ENCODE measurements at places on chromosomes 11 and 22.
A peak's percentile ranks its signal among the peaks of the same experiment; 100 is the strongest.

GRCh38 chr11:70550456-70551195 lies 152.3 kb downstream of the CTTN start:
- no peak for DNase-seq

- DNase-seq: no peak
Measured at GRCh38 chr11:119025978-119026766, 4.5 kb downstream of the SLC37A4 start.

- no peak for DNase-seq
Measured at GRCh38 chr11:9231848-9232177, 33.3 kb downstream of the DENND5A start.

DNA sequence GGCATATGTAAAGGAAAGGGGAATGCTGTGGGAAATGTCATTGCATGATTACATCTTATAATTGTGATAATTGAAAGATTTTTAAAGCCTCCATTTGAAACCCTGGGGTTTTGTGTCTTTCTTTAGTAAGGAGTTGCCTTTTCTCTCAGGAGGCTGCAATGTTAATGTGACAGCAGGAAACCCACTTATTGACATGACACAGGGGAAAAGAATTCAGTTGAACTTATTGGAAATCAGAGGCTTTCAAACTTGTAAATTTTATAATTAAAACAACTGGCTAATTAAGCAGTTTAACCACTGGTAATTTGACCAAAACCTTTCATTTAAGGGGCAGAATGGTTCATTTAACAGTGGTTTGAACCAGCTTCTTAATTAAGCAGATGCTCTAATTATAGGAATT lies 31.2 kb downstream of the MRPL48 start:
- no peak for DNase-seq

DNA sequence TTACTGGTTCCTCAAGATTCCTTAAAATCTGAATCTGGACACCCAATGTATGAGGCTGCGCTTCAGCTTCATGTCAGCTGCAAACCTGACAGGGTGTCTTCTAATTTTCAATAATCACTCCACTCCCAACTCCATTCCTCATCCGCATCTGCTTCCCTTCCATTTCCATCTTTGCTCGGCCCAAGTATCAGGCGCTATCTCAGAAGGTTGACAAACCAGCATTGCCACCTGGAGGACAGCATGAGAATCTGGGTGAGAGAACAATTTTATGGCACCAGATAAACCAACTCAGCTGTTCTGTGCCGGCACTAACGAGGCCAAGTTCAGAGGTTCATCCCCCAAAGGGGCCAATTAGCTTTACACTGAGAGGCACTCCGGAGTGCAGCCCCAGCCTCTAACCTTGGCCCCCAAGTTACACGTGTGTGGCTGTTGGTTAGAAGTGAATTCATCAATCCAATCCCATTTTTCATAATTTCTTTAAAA lies 79.1 kb upstream of the LMO2 start:
- peak; percentile 12 for DNase-seq

DNA sequence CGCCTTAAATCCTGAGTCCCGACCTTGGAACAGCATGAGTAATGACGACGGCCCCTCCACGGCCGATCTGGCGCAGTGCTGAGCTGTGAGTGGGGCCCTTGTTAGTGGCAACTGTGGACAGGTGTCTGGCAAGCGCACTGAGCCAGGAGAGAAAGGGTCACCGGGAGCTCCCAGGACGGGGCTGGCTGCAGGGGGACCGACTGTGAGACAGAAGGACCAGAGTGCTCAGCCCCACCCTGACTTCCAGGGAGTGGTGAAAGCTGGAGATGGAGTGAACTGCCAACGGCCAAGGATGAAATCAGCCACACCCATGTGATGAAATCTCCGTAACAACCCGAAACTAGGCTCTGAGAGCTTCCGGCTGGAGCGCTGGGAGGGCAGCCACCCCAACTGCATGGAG lies 228.6 kb downstream of the BRD1 start:
- DNase-seq: no peak

GRCh38 chr11:99376463-99376862 lies 355.7 kb downstream of the CNTN5 start:
- DNase-seq: no peak

DNA sequence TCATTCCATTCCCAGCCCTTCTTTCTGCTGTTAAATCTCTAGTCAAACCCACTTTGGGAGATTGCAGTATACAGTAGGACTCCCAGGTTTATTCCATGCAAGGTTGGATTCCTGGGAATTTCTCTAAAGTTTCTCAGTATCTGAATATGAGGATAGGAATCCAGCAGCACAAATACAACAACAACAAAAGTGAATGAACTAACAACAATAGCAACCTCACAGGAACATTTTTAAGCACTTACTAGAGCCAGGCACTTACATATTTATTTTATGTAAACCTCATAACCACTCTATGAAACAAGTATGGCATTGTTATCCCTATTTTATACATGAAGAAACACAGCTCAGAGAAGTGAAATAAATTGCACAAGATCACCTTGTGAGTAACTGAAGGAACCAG lies 1.9 kb downstream of the MMP7 start:
- no peak for DNase-seq

DNA sequence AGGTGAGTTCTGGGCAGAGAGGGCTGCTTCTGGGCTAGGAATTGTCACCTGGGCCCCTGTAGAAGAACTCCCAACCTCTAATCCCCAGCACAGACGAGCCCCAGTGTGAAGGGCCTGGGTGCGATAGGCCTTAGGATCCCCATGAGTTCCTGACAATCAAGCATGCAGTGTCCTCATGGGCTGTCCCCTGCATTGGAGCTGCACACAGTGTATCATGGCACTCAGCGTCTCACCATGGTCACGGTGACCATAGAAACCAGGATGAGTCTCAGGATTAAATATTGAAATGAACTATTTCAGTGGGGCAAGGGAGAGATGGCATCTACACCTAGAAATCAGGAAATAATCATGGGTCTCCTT lies 292 bp downstream of the SCGB2A1 start:
- no peak for DNase-seq

DNA sequence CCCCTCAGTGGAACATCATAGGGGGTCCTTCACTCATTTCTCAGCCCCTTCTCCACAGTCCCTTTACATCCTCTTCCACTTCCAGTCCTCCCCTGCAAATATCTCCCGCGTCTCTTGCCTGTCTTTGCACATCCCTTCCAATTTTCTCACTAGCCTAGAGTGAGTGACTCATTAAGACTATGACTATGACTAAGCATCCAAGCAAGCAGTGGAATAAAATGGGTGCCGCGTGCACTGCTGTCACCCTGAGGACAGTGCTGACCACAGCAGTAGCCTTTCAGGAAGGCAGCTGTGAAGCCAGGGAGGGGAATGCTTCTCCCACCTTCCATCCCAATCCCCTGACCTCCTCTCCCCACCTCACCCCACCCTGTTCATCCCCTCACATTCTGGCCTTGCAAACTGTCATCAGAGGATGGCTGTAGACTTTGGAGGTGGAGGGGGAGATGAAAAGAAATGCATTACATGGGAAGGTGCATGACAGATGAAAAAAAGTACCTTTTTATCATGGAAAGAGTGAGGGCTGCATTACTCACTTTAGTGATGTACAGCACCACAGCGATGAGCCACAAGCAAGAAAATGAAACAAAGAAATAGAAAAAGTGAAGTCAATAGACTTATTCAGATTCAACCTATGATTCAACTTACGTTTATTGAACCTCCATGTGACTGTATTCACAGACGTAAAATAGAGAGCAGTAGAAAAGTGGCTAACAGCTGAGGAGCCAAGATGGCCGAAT lies 948.2 kb downstream of the NTM start:
- DNase-seq: no peak

- DNase-seq: peak; percentile 85
Measured at GRCh38 chr11:118051611-118052461, 25.0 kb upstream of the TMPRSS4 start.

- no peak for DNase-seq
Measured at GRCh38 chr11:102534261-102534872, 3.8 kb upstream of the MMP7 start.

DNA sequence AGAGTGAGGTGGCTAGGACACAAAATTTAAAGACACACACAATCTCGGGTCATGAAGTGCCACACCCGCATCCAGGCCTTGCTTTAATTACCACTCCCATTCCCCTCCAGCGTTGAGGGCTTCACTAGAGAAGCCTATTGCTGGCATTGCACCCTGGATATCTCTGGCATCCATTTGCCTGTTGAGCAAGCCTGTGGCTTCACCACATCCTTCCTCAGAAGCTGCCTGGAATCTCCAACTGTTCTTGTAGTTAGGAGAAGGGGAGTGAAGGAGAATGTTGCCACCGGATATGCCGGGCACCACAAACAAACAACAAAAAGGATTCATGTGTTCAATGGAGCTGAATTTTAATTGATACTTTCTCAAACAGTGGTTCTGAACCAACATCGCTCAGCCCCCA lies 34.4 kb upstream of the RCN1 start:
- DNase-seq: no peak

GRCh38 chr22:29032014-29032475 lies 29.6 kb downstream of the C22orf31 start:
- DNase-seq: no peak

GRCh38 chr11:93974759-93975158 lies 46.4 kb upstream of the HEPHL1 start:
- no peak for DNase-seq

DNA sequence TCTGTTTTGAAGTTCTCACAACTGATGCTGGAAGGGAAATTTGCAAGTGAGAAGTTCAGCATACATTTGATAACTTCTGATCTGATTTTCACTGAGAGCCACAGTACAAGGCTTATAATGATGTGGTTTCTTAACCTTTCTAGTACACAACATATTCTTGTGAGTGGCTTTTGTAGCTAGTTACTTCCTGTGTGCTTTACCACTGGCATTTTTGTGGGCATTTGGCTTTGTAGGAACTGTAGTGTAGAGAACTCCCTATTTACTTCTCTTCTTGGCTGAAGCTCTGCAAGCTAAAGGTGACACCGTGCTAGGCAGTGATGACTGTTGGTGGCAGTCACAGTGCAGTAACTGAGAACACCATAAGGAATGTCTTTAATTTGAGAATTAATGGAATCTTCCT lies 14.9 kb downstream of the USP47 start:
- peak; percentile 37 for DNase-seq

- DNase-seq: peak; percentile 67
Measured at GRCh38 chr11:28110108-28110820, 2.1 kb downstream of the METTL15 start.

- DNase-seq: no peak
Measured at GRCh38 chr11:43267856-43268580, 43.8 kb upstream of the API5 start.

DNA sequence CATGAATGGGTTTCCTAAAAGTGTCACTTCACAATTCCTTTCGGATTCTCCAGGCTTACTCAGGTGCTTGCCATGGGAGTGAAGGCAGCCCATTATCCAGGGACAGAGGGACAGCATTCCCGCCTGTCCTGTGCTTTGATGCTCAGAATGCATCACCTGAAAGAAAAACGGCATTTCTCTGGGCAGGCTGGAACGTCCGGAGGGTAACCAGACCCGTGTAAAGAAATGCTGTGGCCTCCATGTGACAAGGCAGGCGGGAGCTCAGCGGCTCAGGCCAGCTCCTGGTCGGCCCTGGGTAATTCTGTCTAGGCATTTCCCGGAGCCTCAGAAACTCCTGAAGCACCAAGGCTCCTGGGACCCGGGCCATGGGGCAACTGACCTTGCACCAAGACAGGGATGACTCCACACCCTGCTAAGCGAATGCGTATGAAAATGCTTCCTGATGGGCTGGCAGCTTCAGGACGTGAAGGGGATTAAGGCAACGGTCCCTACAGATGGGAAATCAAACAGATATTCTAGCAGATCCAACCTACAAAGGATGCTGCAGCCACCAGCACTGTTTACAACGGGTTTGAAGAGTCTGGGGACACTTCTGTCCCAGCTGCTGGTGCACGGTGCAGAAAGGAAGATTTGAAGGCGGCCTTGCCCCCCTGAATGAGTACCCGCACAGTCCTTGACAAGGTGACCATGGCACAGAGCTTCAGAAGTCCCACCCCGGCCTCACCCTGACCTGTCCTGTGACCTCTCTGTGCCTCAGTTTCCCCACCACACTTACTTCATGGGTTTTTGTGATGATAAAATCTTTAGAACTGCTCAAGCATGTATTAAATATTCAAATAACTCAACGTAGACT lies 13.6 kb upstream of the FGF3 start:
- DNase-seq: no peak

DNA sequence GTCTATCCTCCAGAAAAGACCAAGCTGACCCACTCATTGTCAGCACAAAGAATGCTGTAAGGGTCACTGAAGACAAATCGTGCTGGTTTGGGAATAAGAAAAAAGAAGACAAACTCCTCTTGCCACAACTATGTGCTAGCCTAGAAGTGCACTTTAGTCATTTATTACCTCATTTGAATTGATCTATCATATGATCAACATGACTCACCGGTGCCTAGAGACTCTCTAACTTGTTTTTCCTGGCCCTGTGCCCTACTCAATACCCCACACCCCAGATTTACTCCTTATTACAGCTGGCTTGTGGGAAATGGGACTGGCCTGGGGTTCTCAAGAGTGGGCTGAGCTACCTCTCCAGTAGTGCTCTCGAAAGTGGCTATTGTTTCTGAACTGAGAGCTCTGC lies 35.9 kb upstream of the HORMAD2 start:
- no peak for DNase-seq

- DNase-seq: no peak
Measured at GRCh38 chr11:86481399-86481798, 106.7 kb downstream of the CCDC81 start.

GRCh38 chr22:26245001-26245400 lies 75.7 kb downstream of the SEZ6L start:
- DNase-seq: no peak

DNA sequence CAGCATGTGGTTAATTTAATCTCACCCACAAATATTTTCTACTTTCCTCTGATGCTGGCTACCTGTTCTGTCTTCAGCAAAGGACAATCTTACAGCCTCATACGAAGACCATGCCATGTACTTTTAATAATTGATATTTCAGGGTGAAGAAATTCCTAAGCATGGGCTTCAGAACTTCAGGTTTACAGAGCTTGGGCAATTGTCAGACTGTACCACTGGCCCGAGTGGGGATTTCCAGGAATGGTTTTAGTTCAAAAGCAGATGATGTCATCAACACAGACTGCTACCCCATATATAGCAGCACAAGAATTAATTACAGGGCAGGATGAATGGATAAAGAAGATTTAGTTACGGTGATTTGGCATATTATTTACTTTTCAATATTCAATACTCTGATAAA lies 171.8 kb downstream of the ETS1 start:
- DNase-seq: no peak

DNA sequence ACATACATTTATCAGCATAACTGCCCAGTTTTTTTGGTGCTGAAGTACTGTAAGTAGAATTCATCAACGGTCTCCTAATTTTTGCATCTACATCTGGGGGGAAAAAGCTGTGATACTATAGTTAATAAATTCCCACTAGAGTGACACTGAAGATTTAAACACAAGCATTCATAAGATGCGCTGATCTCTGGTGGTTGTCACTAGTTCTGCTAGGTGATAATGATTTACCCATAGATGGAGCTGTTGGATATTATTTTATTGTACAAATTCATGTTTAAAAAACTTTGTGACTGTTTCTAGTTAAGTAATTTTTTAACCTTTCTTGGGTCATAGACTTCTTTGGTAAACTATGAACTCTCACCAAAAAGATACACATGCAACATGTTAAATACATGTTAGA lies 106.6 kb downstream of the EMSY start:
- DNase-seq: no peak
